ENCODE measurements at places on chromosomes 5 and 9.

GRCh38 chr5:138560971-138561370, 14.2 kb downstream of the HSPA9 start:
- no peak for DNase-seq

- DNase-seq = no peak
Observed at GRCh38 chr9:101477736-101478135, 42.2 kb upstream of the ALDOB start.

DNA sequence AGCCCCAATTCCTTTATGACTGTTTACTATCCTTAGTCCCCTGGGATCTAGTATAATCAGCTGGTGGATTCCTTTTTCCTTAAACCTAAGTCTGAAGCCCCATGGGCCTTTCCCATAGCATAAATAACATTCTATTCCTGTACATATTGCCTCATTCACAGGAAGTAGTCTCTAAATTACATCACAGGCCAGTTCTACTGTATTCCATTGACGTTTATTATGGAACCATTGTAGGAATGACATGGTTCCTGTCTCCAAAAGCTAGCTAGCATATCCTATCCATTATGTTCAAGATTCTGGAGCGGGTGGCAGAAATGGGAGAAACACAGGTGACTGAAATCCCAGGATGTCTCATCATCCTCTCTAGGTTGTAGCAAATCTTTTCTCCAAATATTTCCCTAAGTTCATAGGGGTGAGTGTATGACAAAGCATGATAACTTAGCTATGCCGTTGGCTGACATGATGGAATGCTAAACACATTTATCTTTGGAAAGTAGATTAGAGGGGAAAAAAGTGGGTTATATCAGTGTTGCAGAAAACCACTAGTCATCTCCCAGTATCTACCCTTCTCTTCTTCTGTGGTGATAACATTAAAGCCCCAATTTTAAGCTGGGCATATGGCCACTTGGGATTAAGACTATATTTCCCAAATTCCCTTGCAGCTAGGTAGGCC, 140.1 kb downstream of the FGF1 start:
- DNase-seq = no peak

GRCh38 chr5:73093943-73094342, 26.4 kb upstream of the TMEM171 start:
- no peak for DNase-seq

GRCh38 chr9:121772600-121773285, 121.3 kb downstream of the DAB2IP start:
- DNase-seq = no peak

DNA sequence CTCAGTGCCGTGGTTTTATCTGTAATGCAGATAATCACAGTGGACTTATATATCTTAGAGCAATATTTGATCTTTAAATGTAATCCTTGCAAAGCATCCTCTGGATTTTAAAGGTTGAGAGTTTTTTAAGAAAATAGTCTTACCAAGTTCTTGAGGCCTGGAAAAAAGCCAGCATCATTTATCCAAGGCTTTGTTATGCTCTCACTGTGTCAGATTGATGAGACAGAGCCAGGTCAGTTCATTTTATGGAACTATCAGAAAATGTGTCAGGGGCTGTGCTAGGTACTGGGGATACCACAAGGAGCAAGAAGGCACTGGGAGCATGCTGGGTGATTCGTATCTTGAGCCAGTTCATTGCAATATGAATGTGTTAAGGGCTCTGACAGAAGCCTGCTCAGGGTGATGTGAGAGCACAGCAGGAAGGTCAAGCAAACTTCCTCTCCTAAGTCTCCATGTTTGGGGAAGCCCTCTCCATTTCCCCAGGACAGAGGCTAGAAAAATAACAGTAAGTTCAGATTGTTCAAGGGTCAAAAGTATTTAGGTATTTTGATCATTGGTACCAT, 19.7 kb downstream of the C7 start:
- DNase-seq = no peak

GRCh38 chr9:32004431-32005076, 379.9 kb upstream of the ACO1 start:
- no peak for DNase-seq

- no peak for DNase-seq
Observed at GRCh38 chr5:154198611-154199230, 8.2 kb downstream of the GALNT10 start.

GRCh38 chr5:122022966-122023365, 55.1 kb downstream of the LOX start:
- DNase-seq = no peak

GRCh38 chr9:98667005-98667640, 41.6 kb downstream of the GABBR2 start:
- no peak for DNase-seq

DNA sequence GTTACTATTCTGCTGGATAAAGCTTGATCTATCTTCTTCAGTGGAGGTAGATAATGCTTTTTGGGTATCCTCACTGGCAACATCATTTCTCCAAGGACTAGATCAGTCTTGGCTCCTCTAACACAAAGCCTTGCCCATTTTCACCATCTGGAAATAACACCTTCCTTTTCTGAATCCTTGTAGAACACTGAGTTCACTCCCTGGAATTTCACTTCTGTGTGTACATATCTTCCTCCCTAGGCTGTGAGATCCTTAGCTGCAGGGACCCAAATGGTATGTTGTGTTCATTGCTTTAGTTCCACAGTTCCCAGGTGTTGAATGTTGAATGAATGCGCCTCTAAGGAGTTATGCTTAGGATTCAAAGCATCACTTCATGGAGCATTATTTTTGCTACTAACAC, 16.7 kb upstream of the SLC36A1 start:
- DNase-seq = no peak

- no peak for DNase-seq
Observed at GRCh38 chr9:32486839-32487562, 39.0 kb downstream of the RIGI start.

GRCh38 chr9:36018891-36019720, 17.6 kb upstream of the RECK start:
- DNase-seq = no peak

DNA sequence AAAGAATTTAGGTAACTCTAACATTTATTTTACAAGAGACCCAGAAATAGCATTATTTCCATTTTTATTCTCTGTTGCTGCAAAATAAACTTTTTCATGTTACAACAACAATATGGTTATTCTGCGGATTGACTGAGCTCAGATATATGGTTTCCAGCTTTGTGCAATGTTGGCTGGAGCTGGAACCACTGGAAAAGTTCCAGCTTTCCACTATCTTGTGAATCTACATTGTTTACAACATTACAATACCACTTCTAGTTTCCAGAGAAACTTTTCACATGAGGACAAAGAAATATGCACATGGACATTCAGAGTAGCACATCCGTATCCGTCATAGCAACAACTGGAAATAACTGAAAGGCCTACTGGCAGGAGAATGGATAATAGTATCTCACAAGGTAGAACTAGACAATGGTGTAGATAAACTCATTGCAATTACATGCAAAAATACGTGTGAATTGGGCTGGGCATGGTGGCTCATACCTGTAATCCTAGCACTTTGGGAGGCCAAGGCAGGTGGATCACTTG, 436.1 kb upstream of the ADAMTS16 start:
- DNase-seq = no peak

DNA sequence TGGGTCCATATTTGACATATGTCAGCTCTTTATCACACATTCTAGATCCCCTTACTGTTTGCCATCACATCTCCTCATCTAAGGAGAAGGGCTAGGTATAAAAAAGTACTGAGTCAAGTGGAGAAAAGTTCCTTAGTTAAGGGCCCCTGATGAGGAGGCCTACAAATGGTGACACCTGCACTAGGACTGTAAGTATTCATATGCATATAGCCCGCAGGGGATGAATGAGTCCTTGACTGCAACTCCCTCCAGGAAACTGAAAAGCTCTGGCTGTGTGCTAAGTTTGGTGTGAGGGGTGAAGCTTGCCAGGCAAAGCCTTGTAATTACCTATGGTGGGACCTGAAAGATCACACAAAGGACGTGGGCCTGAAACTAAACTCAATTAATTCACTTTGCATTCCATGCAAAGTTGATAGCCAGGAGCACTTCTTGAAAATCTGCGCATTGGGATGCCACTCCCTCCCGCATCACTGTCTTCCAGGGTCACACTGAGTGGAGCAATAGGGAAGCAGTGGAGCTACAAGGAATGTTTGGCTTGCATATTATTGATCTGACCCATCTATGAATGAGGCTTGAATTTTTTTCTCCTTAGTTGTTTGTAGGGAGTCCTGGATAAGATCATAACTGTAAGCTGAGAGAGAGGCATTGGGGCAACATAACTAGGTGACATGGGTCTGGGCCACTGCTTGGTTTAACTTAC, 11.9 kb upstream of the EQTN start:
- no peak for DNase-seq

GRCh38 chr9:112620388-112620787, 97.5 kb downstream of the INIP start:
- DNase-seq = no peak

- no peak for DNase-seq
Observed at GRCh38 chr5:168171901-168172759, 119.3 kb upstream of the WWC1 start.

- no peak for DNase-seq
Observed at GRCh38 chr5:174755106-174755505, 30.7 kb downstream of the MSX2 start.

DNA sequence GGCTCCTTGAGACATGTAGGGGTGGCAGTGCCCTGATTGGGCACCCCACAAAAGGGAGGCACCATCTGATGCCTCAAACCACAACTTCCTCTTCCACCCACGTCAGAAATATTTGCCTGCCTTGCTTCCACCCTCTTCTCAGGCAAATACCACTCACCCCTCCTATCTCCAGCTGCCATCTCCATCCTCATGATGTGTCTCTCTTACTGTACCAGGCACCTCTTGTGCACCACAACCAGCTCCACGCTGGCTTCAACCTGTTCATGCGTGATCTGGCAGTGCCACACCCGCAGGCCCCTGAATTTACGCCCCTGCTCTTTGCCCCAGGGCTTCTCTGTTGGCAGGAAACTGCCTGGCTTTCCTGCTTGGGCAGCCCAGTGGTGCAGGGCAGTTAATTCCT, 87.8 kb upstream of the HSPA9 start:
- no peak for DNase-seq

GRCh38 chr9:37996819-37997217, 72.2 kb downstream of the SHB start:
- DNase-seq = no peak

- no peak for DNase-seq
Observed at GRCh38 chr9:89555451-89556375, 49.1 kb upstream of the GADD45G start.

Measured in NCI-H2081 (cell line).